Fibroblast of skin of left quadriceps (primary cell): ENCODE measurements at places on chromosomes 3 and 15.

- no peak for DNase-seq
Observed at GRCh38 chr3:157351981-157352380, 84.7 kb upstream of the PTX3 start.

- no peak for DNase-seq
Observed at GRCh38 chr15:61680260-61681037, 379.8 kb downstream of the VPS13C start.

DNA sequence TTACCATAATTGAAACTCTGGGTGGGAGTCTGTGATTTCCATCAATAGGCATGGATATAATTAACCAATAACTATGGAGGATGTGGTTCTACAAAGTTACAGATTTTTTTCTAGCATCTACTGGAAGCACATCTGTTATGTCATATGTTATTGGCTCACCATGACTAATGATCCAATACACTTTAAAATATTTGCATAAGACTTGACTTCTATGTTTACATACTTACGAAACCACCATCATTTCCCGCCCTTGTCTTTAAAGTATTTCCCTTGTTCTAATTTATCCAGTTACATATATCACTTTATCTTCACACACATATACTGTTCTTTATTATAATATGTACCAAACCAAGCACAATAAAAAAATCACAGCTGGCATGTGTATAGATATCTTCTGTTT is 380.3 kb upstream of the CBLB start:
- DNase-seq, result peak; percentile 89

- DNase-seq, result no peak
Observed at GRCh38 chr3:102068327-102068726, 219.0 kb downstream of the NFKBIZ start.

- DNase-seq, result no peak
Observed at GRCh38 chr3:8962226-8962861, 928 bp downstream of the RAD18 start.

DNA sequence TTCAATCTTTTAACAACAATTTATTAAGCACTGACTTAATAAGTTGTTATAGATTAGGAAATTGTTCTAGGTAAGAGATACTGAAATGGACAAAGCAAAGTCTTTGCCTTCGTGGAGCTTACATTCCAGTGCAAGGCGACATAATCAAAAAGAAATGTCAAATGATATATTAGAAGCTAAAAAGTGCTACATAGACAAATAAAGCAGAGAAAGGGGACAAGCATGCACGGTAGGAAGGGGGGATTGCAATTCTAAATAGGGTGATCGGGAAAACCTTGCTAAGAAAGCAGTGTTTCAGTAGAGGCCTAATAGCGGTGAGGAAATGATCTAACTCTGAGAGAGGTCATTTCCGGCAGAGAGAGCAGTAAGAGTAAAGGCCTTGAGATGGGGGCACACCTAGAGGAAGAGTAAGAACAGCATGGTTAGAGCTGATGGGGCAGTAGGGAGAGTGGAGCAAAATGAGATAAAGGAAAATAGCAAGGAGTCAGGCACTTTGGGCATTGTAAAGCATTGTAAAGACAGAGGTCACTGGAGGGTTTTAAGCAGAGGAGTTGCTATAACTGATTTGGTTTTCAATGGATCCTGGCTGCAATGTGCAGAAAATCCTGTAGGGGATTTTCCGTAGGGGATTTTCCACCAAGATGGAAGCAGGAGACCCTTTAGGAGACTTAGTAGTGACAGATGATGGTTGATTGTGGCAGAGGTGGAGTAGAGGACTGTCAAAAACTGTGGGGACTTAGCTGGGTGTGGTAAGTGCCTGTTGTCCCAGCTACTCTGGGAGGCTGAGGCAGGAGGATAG is 71.7 kb upstream of the CFAP20DC start:
- DNase-seq, result no peak

DNA sequence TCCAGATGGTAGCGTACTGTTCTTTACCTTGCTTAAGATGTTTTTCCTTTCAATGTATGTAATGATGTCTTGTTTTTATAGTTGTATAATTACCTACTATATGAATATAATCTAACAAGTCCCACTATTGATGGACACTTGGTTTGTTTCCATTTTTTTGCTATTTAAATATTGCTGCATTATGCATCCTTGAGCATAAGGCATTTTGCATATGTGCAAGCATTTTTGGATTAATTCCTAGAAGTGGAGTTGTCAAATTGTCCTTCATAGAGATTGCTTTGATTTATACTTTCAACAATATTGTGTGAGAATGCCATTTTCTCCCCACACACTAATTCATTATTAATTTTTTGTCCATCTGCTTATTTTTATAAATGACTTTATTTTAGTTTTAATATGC is 17.7 kb downstream of the TOPAZ1 start:
- DNase-seq, result no peak

DNA sequence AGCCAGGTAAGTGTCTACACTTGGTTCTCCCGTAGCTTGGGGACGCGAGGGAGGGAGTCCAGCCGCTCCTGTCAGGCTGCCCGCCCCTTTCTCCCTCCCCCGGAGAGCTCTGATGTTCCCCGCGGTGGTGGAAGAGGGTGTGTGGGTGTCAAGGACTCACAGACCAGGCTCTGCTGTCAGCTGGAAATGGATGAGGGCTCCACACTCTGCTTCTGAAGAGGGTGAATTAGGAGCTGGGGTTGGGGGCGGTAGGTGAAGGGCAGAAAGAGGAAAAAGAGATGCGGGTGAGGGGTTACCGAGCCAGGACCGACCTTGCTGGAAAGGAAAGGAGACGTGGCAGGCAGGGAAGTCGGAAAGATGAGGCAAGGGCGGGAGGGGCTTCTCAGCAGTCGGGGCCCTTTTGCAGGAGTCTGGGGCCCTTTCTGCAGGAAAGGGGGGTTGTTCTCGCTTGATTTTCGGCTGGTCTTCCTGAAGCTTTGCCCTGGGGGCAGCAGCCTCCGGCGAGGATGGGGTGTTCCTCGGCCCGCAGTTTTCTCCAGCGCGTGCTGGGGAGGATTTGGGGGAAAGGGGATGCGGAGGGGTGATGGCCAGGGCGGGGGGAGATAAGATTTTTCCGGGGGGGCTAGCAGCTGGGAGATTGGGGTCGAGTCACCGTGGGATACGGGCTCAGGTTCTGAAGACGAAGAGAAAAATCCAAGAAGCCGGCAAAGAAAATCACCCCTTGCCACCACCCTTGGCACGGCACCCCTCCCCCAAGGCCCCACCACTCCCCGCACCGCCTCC is 602 bp upstream of the BAHD1 start:
- DNase-seq, result no peak

- no peak for DNase-seq
Observed at GRCh38 chr3:98823791-98824190, 60.7 kb downstream of the ST3GAL6 start.

- DNase-seq, result no peak
Observed at GRCh38 chr15:49620199-49620598, 419 bp downstream of the FAM227B start.

DNA sequence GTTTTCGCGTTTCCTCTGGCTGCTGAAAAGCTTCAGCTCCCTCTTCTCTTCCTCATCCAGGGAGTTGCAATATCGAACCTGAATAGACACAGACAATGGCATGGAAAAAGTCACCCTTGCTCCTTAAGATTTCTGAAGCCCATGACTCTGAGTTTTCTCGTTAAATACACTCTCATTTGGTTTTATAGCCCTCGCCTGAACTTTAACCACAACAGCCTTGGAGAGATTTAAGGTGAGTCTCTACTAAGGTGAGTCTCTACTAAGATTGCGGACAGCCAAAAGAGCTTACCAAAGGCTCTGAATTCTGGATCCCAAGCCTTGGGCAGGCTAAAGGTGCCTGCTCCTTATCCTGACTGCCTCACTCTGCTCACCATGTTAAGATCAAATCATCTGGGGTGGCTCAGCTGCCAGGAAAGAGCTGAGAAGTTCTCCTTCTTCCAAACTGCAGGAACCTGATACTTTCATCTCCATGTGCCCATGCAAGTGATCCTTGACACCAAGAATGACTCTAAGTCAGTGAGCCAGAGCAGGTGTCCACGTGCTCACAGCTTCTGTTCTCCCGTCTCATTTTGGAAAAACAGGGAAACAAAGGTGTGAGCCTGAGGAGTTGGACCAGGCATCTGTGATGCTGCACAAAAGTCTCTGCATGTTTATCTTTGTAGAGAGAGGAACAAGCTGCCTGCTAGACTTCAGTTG is 65.1 kb downstream of the PRICKLE2 start:
- DNase-seq, result no peak

GRCh38 chr3:38411591-38411990 is 42.1 kb upstream of the ACVR2B start:
- no peak for DNase-seq

GRCh38 chr3:4071481-4072184 is 231.5 kb upstream of the SETMAR start:
- no peak for DNase-seq

- no peak for DNase-seq
Observed at GRCh38 chr3:42745776-42746454, 27.1 kb downstream of the CCDC13 start.
